Cardiac muscle cell (in vitro differentiated cells and primary cell): ENCODE measurements at places on chromosomes 7 and 10.

GRCh38 chr7:96248405-96248804, 73.5 kb downstream of the SLC25A13 start:
- DNase-seq = no peak

GRCh38 chr10:60141896-60142559, 235.7 kb upstream of the CCDC6 start:
- DNase-seq = no peak

DNA sequence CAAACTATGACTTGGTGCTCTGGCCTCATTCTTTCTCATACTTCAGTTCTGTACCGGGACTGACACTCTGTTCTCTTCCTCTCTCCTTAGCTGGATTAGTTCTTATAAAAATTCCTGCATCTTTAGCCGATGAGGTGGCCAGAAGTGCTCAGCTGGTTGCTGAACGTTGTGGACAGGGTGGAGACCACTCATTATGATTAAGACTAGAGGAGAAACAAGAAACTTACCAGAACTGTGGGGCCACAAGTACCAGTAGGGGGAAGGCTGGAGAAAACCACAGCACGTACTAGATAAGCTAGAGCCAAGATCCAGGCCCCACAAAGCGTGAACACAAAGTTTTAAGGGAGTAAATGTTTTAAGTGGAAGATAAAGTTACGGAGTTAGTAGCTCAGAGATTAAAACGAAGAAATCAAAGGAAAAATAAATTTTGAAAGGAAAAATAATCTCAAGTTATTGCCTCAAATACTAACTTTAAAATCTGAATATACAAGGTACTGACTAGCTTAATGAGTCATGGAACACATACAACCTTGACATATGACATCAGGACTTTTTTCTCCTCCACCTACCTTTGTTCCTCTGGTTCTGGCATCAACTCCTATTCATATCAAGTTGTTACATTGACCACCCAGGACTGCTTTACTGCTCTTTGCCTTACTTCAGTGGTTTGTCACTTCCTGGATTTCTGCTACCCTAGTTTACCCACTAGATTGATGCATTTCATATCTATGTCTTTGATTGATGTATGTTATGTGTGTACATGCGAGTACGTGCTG, 469.0 kb downstream of the TFEC start:
- DNase-seq = no peak

DNA sequence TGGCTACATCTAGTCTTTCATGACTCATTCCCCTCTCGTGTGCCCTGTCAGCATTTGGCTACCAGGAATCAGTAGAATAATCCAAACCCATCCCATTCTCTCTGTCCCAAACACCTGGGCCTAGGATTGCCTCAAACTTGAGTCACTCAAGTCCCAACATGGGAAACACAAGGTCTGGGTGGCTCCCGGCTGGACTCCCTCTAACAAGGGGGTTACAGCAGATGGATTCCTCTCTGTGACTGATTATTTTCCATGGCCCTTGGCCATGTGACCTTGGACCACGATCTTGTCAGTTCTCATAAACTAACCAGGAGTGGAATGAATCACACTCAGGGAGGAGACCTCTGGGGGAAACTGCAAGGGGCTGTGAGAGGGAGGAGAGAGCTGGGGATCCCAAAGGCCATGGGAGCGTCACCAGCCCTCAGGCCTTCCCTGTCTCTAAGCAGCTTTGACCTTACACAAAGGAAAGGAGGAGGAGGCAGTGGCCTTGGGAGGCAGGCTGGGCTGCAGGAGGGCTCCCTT, 533.1 kb downstream of the KCNMA1 start:
- no peak for DNase-seq

DNA sequence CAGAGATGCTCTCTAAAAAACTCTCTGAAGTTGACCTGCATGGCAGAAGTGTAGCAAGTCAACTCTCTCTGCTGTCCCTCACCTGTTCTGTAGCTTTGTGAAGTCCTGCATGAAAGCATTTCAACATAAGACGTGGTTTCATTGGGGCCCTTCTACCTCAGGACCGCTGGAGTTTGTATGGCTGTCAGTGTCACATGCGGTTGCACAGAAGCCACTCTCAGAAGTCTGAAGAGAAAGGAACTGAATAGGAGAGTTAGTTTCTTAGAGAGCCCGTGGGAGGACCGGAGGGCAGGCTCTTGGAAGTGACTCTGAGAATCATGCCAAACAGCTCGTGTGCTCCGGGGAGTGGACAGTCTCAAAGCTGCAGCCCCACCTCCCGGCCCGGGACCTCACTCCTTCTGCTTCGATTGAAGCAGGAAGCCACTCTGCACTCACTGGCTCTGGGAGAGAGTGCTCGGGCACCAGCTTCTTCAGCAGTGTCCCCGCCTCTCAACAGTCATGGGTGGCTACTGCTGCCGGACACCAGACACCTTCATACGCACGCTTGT, 486.7 kb downstream of the SDK1 start:
- DNase-seq = no peak

DNA sequence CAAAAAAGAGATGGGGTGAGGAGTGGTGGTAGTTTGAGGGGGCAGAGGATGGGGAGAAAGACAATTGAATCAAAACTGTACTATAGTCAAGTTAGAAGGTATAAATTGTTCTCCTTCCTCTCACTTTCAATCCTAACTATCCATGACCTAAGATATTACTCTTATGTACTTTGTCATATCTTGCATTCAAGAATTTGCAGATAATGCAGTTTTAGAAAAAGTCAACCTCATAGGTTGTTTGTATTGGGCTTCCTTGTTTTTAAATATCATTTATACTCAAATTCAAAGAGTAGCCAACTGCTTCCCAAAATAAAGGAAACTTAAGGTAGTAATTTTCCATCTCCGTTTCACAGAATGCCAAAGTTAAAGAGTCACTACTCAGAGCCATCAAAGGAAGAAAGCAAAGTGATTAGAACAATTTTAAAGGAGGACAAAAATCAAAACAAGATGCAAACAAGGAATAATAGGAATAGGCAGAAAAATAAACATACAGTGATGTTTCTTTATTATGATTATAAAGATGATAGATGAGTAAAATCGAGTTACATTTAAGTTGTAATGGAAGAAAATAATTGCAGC, 32.7 kb downstream of the MET start:
- DNase-seq = no peak

DNA sequence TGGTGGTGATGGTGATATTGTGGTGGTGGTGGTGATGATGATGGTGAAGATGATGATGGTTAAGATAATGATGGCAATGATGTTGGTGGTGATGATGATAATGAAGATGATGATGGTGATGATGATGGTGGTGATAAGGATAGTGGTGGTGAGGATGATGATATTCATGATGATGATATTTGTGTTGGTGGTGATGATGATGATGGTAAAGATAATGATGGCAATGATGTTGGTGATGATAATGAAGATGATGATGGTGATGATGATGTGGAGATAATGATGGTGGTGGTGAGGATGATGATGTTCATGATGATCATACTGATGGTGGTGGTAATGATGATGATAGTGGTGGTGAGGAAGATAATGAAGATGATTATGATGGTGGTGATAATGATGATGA, 30.7 kb upstream of the SDK1 start:
- DNase-seq = no peak

- DNase-seq = peak; percentile 26
Observed at GRCh38 chr10:48209241-48209640, 65.3 kb downstream of the FRMPD2 start.

- DNase-seq = no peak
Observed at GRCh38 chr10:79980711-79981110, 31.8 kb upstream of the SFTPD start.

DNA sequence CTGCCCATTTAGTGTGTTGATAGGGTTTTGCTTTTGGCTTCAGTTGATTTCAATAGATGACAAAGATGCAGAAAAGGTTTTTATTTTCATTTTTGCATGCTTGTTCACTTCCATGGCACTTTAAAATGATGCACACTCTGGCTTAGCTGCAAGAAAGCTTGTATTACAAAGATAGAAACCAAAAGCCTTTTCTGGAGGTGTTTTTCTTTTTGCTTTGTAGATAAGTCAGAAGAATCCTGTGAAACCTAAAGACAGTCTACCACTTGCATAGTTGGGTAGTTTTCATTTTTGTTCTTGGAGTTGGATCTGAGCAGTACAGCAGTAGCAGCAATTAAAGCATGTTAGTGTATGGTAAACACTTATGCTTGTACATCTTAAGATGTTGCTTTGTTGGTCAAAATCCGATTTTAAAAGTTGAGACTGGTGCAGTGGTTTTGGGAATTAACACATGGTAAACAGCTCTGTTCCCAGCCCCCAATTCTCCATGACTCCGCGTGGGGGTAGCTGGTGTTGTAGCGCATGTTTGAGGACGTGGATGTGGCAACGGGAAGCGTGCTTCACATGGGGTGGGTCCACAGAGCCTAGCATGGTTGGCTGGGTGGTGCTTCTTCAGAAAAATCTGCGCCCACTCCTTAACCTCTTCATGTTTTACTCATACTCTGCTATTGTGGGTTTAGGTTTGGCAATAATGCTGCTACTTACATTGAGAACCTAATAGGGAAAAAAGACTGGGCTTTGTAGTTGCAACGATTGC, 19.8 kb downstream of the CCNY start:
- no peak for DNase-seq

GRCh38 chr7:44116789-44117666, 6.3 kb downstream of the POLD2 start:
- no peak for DNase-seq

- DNase-seq = peak; percentile 75
Observed at GRCh38 chr10:11424456-11425295, 186.8 kb downstream of the USP6NL start.

DNA sequence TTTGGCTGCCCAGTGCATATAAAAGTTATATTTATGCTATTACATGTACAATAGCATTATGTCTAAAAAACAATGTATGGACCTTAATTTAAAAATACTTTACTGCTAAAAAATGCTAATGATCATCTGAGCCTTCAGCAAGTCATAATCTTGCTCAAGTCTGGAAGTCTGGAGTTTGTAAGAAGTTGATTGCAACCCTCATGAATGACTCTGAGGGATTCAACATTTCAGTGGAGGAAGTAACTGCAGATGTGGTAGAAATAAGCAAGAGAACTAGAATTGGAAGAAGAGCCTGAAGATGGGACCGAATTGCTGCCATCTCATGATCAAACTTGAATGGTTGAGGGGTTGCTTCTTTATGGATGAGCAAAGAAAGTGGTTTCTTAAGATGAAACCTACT, 13.0 kb upstream of the ADAMTS14 start:
- no peak for DNase-seq

- DNase-seq = peak; percentile 76
Observed at GRCh38 chr7:38368191-38368605, 94.8 kb upstream of the TARP start.

GRCh38 chr7:48438206-48438605, 266.9 kb downstream of the ABCA13 start:
- DNase-seq = no peak

GRCh38 chr7:80611353-80611752, 27.1 kb upstream of the CD36 start:
- no peak for DNase-seq

DNA sequence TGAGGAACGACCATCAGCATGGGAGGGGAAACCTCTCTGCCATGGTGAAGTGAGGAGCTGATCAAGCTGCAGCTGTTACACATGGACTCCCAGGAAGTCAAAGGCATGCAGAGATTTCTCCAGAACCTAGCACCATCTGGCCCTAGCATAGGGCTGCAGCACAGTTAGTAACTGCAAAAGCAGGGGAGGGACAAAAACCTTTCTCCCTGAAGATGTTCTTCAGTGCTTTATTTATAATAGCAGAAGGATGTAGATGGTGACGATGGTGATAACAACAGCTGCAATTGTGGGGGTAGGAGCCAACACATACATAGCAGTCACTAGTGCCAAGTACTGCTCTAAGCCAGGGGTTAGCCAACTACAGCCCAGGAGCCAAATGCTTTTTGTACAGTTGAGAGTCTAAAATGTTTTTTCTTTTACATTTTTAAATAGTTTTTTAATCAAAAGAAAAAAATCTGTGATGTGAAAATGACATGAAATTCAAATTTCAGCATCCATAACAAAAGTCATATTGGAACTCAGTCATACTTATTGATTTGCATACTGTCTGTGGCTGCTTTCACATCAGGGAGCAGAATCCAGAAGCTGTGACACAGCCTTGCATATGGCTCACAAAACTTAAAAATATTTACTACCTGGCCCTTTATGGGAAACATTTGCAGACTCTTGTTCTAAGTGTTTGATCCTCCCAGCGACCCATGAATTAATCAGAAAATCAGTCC, 299.5 kb downstream of the ELMO1 start:
- peak; percentile 9 for DNase-seq

- DNase-seq = no peak
Observed at GRCh38 chr10:78844960-78845607, 223.7 kb upstream of the ZMIZ1 start.

GRCh38 chr10:5547931-5548660, 23.3 kb downstream of the CALML3 start:
- no peak for DNase-seq

GRCh38 chr7:32330602-32331001, 159.6 kb downstream of the LSM5 start:
- no peak for DNase-seq

DNA sequence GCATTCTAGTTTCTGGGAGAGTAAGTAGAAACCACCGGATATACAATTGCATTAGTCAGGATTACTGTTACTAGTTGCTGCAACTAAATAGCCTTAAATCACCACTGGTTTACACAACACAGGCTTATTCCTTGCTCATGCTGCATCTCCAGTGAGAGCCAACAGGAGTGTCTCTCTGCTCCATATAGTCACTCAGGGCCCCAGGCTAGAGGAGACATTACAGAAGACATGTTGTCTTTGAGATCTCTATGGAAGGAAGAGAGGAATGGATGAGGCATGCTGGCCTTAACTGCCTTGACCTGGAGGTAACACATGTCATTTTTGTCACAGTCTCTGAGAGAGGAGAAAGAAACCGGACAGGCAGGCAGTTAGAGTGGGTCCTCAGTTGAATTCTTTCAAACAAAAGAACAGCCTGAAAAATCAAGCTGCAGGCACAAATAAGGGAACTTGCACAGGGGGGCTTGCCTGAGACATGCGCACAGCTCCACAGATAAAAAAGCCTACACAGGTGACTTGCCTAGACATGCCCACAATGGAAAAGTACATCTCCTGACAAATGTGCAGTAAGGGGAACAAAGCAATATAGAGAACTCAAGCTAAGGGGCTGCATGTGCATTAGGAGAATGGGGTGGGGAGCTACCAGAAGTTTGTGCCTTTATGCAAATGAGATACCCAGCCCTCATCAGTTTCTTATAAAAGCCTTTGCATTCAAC, 348.0 kb downstream of the TYW1 start:
- no peak for DNase-seq

DNA sequence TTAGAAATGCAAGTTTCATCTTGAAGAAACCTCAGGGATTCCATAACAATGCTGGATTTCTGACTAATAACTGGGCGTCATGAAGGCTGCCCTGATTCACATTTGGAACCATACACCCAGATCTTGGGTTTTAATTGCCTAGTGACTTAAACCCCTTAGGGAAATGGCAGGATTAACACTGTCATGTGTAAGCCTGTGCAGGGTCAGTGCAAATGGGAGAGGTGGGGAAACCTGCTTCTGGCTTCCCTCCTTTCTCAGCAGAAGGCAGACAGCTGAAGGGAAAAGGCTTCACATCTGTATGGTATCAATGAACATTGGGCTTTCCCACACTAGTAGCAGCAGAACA, 364.2 kb downstream of the ANKRD30A start:
- no peak for DNase-seq

- no peak for DNase-seq
Observed at GRCh38 chr10:84599254-84599653, 270.9 kb downstream of the CCSER2 start.
